ENCODE measurements at places on chromosomes 12 and 14.

DNA sequence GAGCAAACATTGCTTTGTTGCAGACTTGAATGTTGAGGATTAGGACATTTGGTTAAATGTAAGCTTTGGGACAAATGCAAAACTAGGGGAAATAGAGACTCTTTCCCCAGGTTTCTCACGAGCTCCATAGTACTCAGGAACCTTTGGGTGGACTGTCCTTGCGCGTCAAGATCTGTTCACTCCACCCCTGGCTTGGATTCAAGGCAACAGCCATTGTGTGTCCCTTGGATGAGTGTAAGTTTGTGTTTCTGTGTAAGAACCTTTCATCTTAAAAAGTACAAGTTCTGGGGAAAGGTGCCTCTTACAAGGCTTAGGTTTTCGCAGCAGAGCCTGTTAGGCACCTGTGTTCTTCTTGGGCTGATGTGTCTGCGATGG lies 3.7 kb downstream of the SUSD6 start:
- no peak for DNase-seq

GRCh38 chr14:80776186-80776585 lies 165.4 kb downstream of the CEP128 start:
- no peak for DNase-seq

GRCh38 chr12:29110506-29111442 lies 38.3 kb upstream of the FAR2 start:
- DNase-seq: no peak

DNA sequence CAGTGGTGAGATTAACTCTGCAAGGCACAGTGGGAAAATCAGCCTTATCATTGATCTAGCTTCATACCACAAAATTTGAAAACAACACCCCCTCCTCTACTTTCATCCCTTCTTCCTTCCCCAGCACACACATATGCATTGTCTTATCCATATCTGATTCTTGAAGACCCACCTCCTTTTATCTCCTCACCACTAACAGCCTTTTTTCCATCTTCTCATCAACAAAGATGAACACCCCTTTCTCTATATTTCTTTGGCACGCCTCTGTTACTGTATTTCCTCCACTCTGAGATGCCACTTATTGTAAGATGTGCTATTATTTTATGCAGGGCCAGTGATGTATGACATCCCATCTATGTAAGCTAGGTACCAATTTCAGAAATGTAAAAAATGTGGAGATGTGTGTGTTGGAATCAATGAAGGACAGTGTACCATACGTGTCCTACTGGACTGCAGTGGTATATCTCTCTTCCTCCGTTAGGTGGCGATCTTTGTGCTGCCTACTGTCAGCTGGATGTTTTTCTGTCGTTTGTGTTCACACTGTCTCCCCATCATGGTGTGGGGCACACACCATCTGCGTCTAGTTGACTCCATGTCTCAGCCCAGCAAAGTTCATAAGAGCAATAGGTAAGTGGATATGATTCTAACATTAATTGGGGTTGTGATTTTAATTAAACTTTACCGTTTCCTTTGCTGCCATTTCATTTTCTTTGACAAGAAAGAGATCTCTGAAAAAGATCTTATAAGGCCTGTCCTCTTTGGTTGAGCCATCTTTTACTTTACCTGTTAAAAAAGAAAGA lies 24.0 kb downstream of the CCDC38 start:
- peak; percentile 76 for DNase-seq

GRCh38 chr14:99589031-99589441 lies 15.0 kb downstream of the CCDC85C start:
- DNase-seq: no peak

DNA sequence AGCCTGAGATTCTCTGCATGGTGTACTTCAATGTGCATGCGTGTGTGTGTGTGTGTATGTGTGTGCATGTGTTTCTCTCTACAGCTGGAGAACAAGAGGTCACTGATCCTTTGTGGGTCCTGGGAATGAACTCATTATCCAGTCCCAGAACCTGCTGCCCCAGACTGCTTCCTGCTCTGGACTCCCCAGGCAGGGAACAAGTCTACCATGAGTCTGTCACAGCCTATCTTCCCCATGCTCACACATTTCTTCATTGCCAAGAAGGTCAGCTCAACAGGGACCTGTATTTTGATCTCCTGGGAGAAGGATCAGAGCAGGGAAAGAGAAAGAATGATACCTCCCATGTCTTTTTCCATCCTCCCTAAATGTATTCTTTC lies 2.9 kb upstream of the AGAP2 start:
- DNase-seq: no peak

DNA sequence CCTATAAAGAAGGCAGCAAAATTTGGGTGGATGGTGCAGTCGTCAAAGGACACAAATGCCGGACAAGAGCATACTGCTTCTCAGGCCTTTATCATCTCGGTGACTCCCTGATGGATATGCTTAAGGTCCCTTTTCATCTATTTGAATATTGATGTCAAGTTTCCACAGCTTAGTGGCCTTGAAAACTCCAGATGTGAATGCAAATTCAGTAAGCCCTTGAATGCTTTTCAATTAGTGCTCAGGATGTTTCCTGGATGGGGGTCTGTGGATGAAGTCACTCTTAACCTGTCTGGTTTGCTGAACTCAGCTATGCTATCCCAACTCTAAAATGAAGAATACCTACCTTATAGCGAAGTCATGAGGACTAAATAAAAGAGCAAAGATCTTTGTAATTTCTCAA lies 10.7 kb downstream of the REM2 start:
- DNase-seq: no peak
